Stimulated activated CD4-positive, alpha-beta T cell treated with anti-CD3 and anti-CD28 coated beads, Interleukin-1b, Interleukin-23, amount 100 ng/mL, for 24 hours (primary cell): ENCODE measurements at places on chromosomes 12 and 14.

DNA sequence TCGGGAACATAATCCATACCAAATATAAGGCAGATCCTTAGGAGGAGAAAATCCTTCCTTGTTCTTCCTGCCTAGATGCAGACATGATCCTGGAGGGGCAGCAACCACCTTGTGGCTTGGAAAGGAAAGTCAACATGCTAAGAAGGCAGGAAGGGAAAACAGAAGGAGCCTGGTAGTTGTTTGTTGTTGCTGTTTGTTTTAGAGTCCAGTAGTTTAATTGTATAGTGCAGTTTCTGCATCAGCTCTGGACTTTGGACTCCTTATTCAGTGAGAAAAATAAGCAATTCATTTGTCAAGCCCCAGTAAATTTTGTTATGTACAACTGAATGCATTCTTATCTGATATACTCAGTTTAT lies 45.7 kb upstream of the APPL2 start:
- DNase-seq, result no peak

DNA sequence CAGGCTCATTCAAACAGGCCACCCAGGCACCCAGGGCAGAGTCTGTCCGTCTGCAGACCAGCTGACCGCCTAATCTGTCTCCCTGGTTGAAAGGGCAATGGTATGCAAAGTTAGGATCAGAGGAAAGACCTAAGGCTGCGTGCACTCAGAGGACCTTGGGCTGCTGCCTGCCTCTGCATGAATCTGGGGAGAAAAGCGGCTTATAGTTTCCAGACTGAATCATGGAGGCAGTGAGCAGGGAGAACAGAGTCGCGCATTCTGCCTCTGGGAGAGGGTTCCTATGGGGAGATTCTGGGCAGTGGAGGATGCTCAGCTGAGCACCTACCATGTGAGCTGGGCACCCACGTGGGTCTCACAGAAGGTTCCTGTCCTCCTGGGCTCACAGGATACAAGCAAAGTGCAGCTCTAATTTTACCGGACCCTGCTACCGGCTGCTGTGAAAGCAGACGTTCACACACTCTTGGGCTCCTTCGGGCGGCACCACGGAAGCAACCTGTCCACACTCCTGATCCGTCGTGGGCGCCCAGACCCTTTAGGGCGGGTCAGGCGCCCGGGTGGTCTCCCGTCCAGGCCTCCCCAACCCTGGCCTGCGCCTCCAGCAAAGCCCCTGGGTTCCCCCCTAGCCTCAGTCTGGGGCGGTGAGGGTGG lies 772 bp downstream of the SCARB1 start:
- no peak for DNase-seq

DNA sequence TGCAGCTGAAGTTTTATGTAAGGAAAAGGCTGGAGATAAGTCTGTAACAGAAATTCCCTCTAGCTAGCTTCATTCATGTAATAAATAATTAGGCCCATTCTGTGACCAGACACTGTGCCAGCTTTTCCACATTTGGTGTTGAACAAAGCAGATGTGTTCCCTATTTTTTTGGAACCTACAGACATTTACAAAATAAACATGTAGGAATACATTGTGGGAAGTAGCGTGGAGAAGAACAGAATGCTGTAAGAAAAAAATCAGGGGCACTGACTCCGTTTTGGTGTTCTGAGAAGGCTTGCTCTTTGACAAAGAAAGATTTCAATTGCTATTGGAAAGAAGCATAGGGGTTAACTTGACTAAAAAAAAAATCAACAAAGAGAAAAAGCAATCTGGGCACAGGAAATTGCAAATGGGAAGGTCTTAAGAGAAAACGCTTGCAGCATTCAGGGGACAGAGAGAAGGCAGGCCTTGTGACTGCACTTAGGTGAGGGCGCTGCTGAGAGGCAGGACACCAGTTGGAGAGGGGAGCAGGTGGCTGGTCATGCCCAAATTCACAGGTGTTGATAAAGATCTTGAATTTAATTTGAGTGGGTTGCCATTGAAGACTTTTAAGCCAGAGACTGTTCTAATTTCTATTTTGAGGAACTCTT lies 4.0 kb downstream of the FAR2 start:
- DNase-seq, result no peak

DNA sequence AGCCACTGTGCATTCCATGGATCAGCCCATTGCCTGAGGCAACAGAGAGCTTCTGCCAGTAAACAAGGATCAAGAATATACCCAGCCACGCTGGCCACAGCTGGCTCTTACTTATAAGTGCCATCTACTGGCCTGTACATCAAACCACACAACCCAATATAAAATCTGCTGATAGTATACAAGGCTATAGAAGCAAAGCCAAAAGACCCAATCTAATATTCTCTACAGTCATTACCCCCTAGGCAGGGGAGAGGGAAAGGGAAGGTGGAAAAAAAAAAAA lies 4.4 kb upstream of the FAM186B start:
- no peak for DNase-seq

GRCh38 chr14:100604709-100605108 lies 17.5 kb upstream of the BEGAIN start:
- DNase-seq, result no peak

GRCh38 chr14:72947366-72948160 lies 21.3 kb downstream of the DCAF4 start:
- no peak for DNase-seq

DNA sequence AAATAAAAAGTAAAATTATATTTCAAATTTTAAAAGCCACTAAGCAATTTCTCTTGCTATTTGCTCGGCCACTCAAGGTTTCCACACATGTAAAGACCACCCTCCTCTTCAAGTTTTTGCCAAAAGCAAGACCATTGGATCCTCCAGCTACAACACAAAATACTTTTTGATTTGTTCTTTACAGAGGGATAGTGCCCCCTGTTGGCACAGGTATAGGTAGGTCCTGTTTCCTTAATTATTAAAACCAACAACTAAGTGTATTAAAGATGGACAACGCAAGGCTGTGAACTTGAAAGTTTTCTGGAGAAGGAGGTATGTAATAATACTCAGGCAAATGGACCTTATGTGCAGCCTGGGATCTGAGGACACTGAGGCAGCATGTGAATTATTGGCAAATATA lies 23.8 kb downstream of the ATP6V1D start:
- DNase-seq, result no peak

GRCh38 chr14:96994999-96995398 lies 197.8 kb downstream of the VRK1 start:
- DNase-seq, result no peak

DNA sequence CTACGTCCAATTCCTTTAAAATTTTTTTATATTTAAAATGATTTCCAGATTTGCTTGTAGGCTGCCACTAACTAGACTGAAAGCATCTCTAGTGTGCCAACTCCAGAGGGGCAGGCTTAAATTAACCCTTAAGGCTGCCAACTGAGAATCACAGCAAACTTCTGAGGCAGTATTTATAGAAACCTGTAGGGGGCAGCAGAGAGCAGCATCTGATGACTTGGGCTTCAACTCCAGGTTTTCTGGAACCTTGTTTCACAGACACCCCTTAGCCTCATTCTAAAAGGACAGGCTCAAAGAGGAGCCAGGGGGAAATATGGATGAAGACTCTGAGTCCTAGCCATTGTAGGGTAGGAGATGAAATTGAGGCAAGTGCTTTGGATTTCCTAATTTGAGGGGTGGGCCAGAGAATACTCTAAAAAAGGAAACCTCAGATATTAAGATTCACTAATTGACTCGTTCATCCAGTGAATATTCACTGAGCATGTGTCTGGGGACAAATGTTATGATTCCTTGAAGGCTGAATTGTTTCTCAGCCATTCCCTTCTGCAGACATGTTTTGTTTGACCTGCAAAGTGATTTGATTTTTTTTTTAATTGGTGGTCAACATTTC lies 63.3 kb upstream of the HSPB8 start:
- no peak for DNase-seq

DNA sequence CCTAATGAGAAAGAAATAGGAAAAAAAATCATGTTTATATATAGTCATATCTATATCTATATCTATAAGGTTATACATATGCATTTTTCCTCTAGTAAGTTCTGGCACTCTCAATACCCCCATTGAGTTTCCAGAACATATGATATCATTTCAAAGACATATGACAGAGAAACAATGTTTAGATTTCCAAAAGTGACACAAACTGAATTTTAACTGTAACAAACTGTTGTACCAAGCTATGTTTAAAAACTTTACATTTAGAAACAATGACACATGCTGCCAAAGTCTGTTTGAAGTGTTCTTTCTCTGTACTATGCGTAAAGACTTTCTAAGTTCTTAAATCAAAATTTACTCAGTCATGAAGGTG lies 171.6 kb downstream of the PRKD1 start:
- no peak for DNase-seq

GRCh38 chr14:59829469-59830337 lies 40.9 kb downstream of the RTN1 start:
- no peak for DNase-seq

- DNase-seq, result no peak
Measured at GRCh38 chr14:95562892-95563685, 28.2 kb downstream of the GLRX5 start.

DNA sequence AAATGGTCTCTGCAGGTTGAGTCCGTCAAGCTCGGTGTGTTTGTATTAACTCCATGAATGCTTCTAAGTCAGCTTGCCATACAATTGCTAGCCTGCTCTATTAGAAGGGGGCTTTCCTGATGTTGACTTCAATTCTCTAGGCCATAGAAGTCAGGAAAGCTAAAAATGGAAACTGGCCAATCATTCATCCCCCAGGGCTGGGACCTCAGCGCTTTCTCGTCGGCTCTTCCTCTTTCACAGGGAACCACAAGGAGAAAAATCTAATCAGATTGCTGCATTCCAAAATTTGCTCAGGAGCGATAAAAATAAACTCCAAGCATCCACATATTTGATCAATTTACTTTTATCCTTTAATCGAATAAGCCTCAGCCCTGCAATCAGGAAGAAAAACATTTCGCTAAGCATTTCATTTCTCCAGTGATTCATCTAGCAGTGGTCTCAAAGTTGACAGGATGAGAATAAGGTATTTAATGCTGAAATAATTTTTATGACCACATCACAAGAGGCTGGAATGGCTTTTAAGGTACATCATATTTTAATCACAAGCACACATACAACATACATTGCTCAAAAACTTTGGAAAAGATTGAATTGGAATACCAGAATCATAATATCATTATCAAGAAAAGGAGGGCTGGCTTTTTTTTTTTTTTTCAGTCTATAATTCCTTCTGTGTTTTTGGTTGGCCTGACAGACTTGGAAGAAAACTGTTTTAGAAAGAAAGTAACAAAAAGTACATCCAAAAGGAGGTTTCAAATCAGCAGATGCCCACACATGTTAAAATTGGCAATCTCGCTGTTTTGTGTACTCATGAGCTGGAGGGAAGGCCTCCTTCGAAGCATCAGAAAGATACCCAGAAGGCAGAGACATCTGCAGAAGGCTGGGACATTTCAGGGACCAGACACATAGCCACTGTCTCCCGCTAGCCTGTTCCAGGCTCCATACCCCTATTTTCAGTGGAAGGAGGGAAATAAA lies 316.3 kb downstream of the NUAK1 start:
- DNase-seq, result no peak

GRCh38 chr12:114974826-114975639 lies 291.1 kb upstream of the TBX3 start:
- DNase-seq, result no peak

DNA sequence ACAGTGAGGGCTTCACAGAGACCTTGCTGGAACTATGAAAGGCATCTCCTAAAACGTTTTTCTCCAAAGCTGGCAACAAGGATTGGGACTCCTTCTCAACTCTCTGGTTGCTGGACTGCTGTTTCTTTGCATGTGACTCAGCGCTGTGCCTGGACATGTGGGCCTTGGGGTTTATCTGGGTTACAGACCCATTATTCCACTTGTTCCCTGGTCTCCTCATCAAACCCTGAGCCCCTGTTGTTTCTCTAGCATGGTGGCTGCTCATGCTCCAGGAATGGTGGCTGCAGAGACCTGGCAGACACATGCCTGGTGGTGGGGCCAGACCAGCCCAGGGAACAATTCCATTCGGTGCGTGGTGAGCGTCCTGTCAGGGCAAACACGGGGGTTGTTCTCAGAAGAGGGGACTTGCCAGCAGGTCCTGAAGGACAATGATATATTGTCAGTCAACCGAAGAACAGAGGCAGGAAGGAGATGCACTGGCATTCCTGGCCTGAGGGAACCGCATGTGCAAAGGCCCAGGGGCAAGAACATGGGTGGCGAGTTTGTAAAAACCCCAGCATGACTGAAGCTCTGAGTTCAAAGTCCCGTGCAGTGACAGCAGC lies 320.1 kb upstream of the RTL1 start:
- no peak for DNase-seq

DNA sequence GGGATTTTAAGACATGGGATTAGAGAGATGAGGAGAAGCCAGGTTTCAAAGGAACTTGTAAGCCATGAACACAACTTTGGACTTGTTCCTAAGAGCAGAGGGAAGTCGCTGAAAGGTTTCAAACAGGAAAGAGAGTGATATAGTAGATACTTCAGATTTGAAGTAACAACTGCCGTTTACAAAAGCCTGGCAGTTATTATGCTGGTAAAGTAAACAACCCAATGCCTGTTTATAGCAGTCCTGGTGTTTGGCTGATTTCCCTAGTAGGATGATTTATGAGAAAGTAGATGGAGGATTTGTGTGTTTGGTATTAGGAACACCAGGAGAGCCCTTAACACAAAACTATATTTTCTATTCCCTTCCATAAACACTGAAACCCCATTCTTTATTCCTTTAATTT lies 285.7 kb downstream of the RMST start:
- DNase-seq, result no peak

DNA sequence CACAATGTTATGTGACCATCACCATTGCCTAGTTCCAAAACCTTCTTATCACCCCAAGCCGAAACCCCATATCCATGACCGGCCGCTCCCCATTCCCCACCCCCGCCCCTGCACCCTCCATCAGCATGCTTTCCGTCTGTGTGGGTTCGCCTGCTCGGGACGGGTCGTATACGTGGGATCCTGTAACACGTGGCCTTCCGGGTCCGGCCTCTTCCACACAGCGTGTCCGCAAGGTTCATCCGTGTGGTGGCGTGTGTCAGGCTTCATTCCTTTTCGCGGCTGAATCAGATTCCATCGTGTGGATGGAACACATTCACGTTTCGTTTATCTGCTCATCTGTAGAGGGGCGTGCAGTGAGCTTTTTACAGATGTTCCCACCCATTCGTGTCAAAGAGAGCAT lies 41.4 kb downstream of the RIMBP2 start:
- no peak for DNase-seq

- no peak for DNase-seq
Measured at GRCh38 chr12:93589081-93589480, 16.6 kb downstream of the SOCS2 start.

- no peak for DNase-seq
Measured at GRCh38 chr12:120199595-120200306, 1.2 kb downstream of the RPLP0 start.

- DNase-seq, result no peak
Measured at GRCh38 chr12:101847325-101847724, 16.6 kb upstream of the GNPTAB start.

GRCh38 chr12:131827961-131828534 lies at the start of gene MMP17:
Gene MMP17, plus strand, starts transcription at chr12:131828393. Its CDS starts 102 bp downstream, at chr12:131828495.
- DNase-seq, result no peak

GRCh38 chr12:49190974-49191373 lies 2.1 kb upstream of the TUBA1A start:
- no peak for DNase-seq
